Stimulated activated CD8-positive, alpha-beta memory T cell treated with anti-CD3 and anti-CD28 coated beads, Interleukin-4, amount 100 ng/mL, for 48 hours (primary cell): ENCODE measurements at places on chromosomes 12 and 14.

DNA sequence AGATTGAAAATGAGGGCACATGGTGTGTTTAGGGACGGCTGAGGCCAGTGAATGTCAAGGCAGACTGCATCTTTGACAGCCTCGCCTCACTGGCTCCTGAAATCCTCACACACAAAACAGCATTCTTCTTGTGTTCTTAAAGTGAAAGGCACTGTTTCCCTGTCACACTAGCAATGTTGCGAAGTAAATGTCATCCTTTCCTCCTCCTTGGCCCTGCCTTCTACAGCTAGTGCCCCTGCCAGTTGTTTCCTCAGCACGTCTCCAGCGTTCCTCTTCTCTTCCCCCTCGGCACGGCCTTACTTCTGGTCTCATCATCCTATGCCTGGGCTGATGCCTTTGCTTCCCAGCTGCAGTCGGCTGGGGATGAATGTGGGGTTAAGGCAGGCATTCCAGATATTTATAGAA, 129.4 kb upstream of the DNM1L start:
- no peak for DNase-seq

- no peak for DNase-seq
Observed at GRCh38 chr12:25552681-25553080, 402 bp downstream of the LMNTD1 start.

GRCh38 chr12:116863275-116863767, 17.9 kb downstream of the HRK start:
- peak; percentile 47 for DNase-seq

GRCh38 chr12:39378341-39378740, 64.6 kb downstream of the KIF21A start:
- DNase-seq, result no peak

DNA sequence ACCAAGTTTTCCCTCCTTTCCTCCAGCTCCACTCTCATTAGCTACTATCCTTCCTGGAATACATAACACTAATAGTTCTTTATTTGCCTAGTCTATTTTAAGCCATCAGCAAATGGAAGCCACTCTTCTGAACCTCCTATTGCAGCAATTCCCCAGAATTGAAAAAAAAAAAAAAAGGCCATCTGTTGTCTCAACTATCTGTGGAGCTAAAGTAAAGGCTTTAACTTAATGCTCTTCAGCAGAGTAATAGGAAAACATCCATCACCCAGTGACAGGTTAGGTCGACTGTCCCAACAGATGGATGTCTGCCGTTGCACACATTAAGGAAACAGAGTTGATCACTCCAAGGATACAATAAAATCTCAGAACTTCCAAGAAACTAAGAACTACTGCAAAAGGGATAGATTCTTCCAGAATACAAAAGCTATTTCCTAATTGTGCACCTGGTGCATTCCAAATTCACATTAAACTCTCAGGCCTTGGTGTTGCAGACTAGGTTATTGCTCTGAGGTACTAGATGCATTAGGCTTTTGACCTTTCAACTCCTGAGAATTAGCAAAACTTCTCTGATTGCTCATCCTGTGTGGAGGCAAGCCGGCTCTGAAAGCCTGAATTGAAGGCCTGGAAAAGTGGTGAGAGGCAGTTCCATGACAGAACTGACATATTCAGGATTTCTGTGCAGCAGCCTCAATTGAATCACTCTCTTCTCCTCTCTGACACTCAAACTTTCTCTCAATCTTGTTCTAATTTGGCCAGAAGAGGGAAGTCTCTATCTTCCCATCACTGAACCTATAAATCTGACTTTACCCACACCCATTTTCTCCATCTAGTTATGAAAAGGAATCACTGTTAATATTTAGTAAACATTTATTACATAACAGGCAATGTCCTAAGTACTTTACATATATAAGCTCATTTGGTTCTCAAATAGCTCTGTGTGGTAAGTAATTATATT, 238.4 kb upstream of the HMGA2 start:
- no peak for DNase-seq

GRCh38 chr12:108333898-108334699, 5.0 kb downstream of the CMKLR1 start:
- peak; percentile 27 for DNase-seq

- DNase-seq, result no peak
Observed at GRCh38 chr12:55058082-55058481, 38.3 kb downstream of the NEUROD4 start.
